CD4-positive, alpha-beta T cell treated with Interleukin-17A for 4 hours (primary cell): ENCODE measurements at places on chromosomes 2 and 18.

GRCh38 chr18:52348209-52348608 lies 8.2 kb downstream of the DCC start:
- DNase-seq: no peak

DNA sequence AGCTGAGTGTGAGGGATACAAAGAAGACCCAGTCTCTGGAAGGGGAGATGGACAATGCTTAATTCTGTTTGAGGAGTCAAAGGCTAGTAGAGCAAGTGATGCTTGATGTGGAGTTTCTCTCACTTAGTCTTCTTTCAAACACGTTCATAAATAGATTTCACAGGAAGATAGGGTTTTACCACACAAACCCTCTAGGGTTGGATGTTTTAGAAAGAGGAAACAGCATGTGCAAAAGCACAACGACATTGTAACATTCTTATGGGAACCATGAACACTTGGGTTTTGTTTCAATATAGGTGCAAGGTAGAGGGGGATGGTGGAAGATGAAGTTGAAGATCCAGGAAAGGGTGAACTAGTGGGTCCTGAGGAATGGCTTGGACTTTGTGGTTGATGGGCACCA lies 10.8 kb upstream of the EFEMP1 start:
- DNase-seq: no peak

- no peak for DNase-seq
Observed at GRCh38 chr2:149924028-149924427, 336.5 kb upstream of the MMADHC start.

- no peak for DNase-seq
Observed at GRCh38 chr18:77177009-77177408, 44.4 kb upstream of the MBP start.
